ENCODE measurements at places on chromosomes 5 and 9. TPM values are rescaled to one million over a fixed set of nuclear protein-coding genes. Genes with fewer than 3 reads are reported as not detected.

GRCh38 chr5:179766726-179767455 is 26.9 kb upstream of the LTC4S start:
- H3K4me3 ChIP-seq, result no peak overlapping the region
- H3K27ac ChIP-seq, result no peak overlapping the region
- no peak for DNase-seq
- no peaks in the 10 kb centered on the region for H3K27me3 ChIP-seq

DNA sequence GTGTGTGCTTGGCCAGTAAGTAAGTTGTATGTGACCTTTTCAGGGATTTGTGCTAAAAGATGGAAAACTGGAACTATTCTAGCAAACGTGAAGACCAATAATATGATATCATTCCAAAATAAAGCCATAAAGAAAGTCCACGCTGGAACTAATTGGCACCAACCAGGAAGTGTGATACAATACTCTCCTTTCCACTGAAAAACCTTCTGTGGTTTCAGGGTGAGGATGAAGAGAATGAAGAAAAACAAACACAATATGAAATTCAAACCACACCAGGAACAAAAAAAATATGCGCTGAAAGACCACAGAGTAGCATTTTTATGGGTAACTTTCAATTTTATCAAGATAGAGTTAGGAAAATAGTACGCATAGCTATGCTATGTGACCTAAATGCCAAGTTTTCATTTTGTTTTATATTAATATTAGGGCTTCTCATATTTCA is 105.8 kb downstream of the EFNA5 start:
- no peaks in the 10 kb centered on the region for H3K27me3 ChIP-seq
- no peak for DNase-seq
- no peaks in the 10 kb centered on the region for H3K4me1 ChIP-seq
- no peaks in the 10 kb centered on the region for H3K36me3 ChIP-seq

DNA sequence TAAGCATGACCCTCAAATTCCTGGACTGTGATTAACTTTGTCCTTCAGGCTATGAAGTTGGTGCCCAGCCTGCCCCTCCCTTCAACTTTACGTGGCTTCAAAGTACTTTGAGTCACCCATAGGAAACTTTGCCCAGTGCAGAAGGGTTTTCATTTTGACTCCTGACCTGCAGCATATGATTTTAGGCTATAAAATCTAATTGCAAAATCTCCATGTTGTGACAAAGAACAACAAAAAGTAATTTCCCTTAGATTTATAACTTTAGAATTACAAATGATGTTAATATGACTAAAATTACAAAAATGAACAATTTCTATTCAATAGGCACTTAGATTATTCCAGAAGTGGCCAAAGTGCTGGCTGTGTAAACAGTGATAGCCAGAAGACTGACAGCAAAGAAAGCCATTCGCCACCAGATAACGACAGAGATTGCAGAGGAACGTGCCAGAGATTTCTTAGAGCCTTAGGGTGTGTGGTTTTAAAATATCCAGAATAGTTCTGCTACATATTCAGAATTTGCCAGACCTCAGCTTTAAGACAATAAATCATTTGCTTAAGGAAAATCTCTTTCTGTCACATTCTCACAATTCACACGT is 197.4 kb downstream of the SEMA5A start:
- H3K27me3 ChIP-seq, result no peaks in the 10 kb centered on the region
- DNase-seq, result no peak
- no peak overlapping the region for H3K4me3 ChIP-seq
- H3K4me1 ChIP-seq, result no peaks in the 10 kb centered on the region
- no peaks in the 10 kb centered on the region for H3K36me3 ChIP-seq

- DNase-seq, result no peak
- H3K4me1 ChIP-seq, result no peaks in the 10 kb centered on the region
- H3K27me3 ChIP-seq, result no peaks in the 10 kb centered on the region
- H3K36me3 ChIP-seq, result no peaks in the 10 kb centered on the region
- H3K27ac ChIP-seq, result no peak overlapping the region
These were observed 94.5 kb upstream of the EFNA5 start for GRCh38 chr5:107764976-107765804.

FOXD4L4 gene
- polyA plus RNA-seq, result 0.10 TPM

- H3K27ac ChIP-seq, result no peak overlapping the region
- no peak overlapping the region for H3K4me3 ChIP-seq
- DNase-seq, result no peak
- no peaks in the 10 kb centered on the region for H3K27me3 ChIP-seq
- H3K4me1 ChIP-seq, result no peaks in the 10 kb centered on the region
These were observed 492.5 kb downstream of the MAT2B start for GRCh38 chr5:163997965-163998364.

ARRDC3 gene
- polyA plus RNA-seq, result 15.5 TPM

TRAF1 gene
- polyA plus RNA-seq, result 10.2 TPM

- peaks cover 12% of the 10 kb centered on the region for H3K4me1 ChIP-seq
- no peak overlapping the region for H3K4me3 ChIP-seq
- no peaks in the 10 kb centered on the region for H3K27me3 ChIP-seq
- DNase-seq, result no peak
These were observed 11.6 kb downstream of the TRAF1 start for GRCh38 chr9:120914953-120915352.

- H3K36me3 ChIP-seq, result peaks cover 94% of the 10 kb centered on the region
- no peak overlapping the region for H3K27ac ChIP-seq
- no peaks in the 10 kb centered on the region for H3K4me1 ChIP-seq
- no peak overlapping the region for H3K4me3 ChIP-seq
- no peaks in the 10 kb centered on the region for H3K27me3 ChIP-seq
These were observed 19.2 kb downstream of the PRRC1 start for GRCh38 chr5:127536687-127537086.

EMB gene
- polyA plus RNA-seq, result 24.7 TPM

LMX1B gene
- not detected for polyA plus RNA-seq

SLC26A2 gene
- 2.4 TPM for polyA plus RNA-seq

GNAQ gene
- polyA plus RNA-seq, result 5.6 TPM

GRCh38 chr9:82180711-82181110 is 192.1 kb downstream of the SPATA31D1 start:
- H3K27me3 ChIP-seq, result no peaks in the 10 kb centered on the region
- no peak overlapping the region for H3K4me3 ChIP-seq
- no peaks in the 10 kb centered on the region for H3K36me3 ChIP-seq
- peaks cover 22% of the 10 kb centered on the region for H3K4me1 ChIP-seq
- DNase-seq, result no peak

DNA sequence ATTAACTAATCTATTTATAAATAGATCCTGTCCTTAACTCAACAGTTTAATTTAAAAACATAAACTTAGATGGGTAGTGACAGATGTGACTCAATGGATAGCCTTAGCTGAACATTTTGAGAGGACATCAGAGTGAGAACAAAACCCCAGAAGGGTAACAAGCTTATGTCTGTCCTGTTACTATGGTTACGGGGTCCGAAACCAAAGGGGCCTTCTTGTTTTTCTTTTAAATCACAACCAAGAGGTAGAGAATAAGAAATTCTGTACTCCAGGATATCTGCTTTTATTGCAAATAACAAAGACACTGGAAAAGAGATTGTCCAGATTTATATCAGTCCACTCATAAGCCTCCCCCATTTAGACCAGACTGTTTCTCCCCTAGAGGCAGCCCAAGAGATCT is 612.1 kb downstream of the MTRR start:
- H3K4me3 ChIP-seq, result no peak overlapping the region
- H3K36me3 ChIP-seq, result no peaks in the 10 kb centered on the region
- no peak overlapping the region for H3K27ac ChIP-seq
- DNase-seq, result no peak
- no peaks in the 10 kb centered on the region for H3K27me3 ChIP-seq
- H3K4me1 ChIP-seq, result no peaks in the 10 kb centered on the region

CLIC3 gene
- polyA plus RNA-seq, result 5.3 TPM

MAP1B gene
- polyA plus RNA-seq, result 0.68 TPM

- H3K36me3 ChIP-seq, result peaks cover 24% of the 10 kb centered on the region
- no peaks in the 10 kb centered on the region for H3K27me3 ChIP-seq
- DNase-seq, result no peak
- H3K27ac ChIP-seq, result no peak overlapping the region
These were observed 34.2 kb downstream of the MTAP start for GRCh38 chr9:21836437-21837161.

- H3K27ac ChIP-seq, result no peak overlapping the region
- no peaks in the 10 kb centered on the region for H3K36me3 ChIP-seq
- H3K27me3 ChIP-seq, result no peaks in the 10 kb centered on the region
- peaks cover 35% of the 10 kb centered on the region for H3K4me1 ChIP-seq
- H3K4me3 ChIP-seq, result no peak overlapping the region
These were observed 59.8 kb downstream of the LPAR1 start for GRCh38 chr9:110978516-110978915.

DNA sequence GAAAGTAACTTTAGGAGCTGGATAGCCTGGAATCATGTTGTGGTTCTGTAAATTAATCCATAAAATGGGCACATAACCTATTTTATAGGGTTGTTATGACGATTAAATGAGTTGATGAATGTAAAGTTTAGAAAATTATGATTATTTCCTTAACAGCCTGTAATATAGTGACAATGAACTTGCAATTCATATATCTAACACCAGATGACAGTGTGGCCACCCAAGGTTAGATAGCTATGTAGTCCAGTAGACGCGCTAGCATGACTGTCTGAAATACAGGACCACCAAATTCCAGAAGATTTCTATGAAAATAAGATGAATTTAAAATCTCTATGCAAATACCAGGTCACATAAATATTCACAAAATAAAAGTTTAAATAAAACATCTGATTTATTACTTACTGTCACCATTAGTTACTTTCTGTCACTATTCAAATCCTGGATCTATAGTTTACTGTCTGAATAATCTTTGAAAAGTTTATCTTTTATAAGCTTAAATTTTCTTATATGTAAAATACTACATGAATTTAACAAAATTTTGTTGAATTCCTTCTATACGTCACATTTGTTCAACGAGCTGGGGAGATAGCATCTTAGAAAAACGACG is 26.1 kb upstream of the MACIR start:
- DNase-seq, result no peak
- H3K27ac ChIP-seq, result no peak overlapping the region
- no peaks in the 10 kb centered on the region for H3K27me3 ChIP-seq
- H3K4me1 ChIP-seq, result no peaks in the 10 kb centered on the region

All from spleen (tissue), 13 donors.